ENCODE measurements at places on chromosomes 7 and 10.

DNA sequence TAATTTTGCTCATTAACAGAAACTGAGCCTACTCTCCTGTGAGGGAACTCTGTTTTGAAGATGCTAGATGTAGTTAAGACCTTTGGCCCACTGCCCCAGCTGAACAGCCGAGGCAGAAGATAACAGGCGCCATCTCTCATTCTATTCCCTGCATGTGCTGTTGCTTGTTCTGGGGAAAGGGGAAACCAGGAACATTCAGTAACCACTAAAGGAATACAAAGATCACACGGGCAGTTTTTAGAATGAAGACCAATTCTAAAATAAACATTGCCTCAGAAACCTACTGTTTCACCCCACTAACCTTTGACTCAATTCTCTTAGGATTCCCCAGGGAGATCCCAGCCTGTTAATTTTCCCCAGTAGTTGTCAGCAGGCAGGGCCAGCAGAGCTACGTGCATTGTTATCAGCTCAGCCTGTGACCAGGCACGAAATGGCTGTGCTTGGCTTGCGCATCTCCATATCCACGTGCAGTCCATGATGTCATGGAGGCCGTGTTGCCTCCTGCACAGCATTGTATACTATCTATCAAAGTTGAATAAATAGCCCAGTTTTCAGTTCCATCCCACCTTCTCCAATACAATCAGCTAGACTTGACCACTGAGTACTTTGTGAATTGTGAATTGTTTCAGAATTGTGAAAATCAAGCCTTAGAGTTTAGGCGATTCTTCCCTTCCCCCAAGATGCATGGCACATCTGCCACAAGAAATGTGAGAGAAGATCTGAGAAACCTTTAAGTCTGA lies 36.0 kb downstream of the ANK3 start:
- no peak for DNase-seq

DNA sequence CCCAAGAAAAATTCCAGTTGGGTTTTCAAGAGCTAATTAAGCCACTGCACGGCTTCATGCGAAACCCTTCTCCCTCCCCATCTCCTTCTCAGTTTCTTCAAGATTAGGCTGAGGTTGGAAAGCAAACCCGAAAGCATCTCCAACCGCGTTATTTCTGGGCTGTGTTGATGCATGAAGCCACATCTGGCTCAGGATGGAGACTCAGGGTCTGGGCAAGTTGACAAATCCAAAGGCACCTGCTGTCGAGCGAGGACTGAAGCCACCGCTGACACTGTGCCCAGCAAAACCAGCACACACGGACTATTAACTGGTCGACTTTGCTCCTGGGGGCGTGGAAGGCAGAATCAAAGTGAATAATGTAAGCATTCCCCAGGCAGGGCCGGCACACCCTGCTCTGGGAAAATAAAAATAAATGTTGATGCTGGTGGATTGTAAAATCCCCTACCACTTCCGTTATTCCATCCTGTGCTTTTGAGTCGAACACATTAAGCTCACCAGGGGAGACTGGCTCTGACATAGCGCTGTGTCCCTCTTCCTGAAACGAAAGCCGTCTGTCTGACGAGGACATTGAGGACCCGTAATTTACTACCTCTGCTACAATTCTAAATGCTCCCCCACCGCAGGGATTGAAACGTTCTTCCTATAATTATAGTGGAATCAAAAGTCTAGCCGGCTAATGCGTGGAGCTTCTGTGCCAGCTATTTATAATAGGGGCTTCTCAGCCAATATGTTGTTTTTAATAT lies 269.8 kb downstream of the ADARB2 start:
- DNase-seq: no peak

DNA sequence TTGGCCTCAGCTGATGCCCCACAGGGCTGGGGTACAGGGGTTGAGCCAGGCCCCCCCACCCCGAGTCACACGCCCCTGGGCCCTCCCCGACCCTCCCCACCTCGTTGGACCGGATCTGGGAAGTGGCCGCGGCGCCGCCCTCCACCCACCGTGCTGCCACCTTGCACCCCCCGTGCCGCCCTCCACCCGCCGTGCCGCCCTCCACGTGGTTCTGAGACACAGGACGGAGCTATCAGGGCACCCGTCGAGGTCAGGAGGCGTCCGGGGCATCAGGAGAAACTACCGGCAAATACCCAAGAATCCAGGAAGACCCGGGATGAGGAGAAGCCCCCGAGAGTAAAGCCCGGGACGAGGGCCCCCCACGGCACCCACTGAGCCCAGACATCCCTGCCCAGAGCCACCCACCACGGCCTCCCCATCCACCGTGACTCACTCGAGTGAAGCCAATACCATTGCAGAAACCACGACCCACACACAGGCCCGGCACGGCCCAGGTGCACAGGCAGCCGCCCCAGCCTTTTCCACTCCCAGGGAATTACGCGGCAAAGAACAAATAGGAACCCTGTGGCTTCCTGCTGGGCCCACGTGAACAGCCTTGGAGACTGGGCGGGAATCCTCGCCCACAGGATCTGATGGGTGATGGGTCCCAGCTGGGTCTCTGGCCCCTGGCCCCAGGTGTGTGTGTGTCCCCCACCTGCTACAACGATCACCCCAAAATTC lies 34.0 kb downstream of the ADAP1 start:
- no peak for DNase-seq

- no peak for DNase-seq
Measured at GRCh38 chr10:131620314-131620713, 280.5 kb upstream of the PPP2R2D start.

DNA sequence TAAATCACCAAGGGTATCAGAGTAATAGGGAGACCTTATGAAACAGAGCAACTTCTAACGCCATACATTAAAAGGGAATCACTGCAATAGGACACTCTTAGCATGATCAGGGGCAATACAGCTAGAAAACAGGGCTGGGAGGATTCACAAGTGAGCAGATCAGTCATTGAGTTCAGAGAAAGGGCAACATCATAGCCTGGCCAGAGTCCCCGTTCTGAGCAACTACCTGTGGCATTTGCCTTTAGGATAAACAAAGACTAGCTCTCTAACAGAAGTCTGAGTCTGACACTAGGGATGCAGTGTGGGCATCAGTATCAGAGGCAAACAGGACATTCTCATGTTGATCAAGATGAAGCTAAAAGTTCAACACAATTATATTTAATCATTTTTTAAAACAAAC lies 297.9 kb downstream of the DGKB start:
- DNase-seq: no peak

- no peak for DNase-seq
Measured at GRCh38 chr10:116752563-116752962, 10.2 kb upstream of the HSPA12A start.

- DNase-seq: no peak
Measured at GRCh38 chr7:31098642-31099360, 46.7 kb downstream of the ADCYAP1R1 start.
